Stimulated activated naive CD4-positive, alpha-beta T cell (primary cell): ENCODE measurements at places on chromosomes 6 and 20.

DNA sequence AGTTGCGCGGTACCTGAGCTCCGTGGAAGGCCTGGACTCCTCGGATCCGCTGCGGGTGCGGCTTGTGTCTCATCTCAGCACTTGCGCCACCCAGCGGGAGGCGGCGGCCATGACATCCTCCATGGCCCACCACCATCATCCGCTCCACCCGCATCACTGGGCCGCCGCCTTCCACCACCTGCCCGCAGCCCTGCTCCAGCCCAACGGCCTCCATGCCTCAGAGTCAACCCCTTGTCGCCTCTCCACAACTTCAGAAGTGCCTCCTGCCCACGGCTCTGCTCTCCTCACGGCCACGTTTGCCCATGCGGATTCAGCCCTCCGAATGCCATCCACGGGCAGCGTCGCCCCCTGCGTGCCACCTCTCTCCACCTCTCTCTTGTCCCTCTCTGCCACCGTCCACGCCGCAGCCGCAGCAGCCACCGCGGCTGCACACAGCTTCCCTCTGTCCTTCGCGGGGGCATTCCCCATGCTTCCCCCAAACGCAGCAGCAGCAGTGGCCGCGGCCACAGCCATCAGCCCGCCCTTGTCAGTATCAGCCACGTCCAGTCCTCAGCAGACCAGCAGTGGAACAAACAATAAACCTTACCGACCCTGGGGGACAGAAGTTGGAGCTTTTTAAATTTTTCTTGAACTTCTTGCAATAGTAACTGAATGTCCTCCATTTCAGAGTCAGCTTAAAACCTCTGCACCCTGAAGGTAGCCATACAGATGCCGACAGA is 9.9 kb downstream of the HEY2 start:
- DNase-seq, result no peak

DNA sequence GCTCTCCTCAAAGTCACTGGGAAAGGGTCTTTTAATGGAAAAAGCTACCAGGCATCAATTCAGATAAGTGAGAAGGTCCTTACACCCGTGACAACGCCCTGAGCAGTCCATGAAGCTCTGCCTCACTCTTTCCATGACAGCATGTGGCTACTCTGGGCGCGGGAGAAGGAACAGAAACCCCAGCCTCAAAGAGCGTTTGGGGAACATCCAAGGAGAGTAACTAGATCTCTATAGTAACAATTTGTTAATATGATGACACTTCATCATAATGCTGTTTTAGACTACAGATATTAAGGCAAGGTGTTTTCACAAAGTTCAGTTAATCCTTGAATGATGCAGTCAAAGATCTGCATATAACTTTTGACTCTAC is 55.2 kb downstream of the KIF6 start:
- DNase-seq, result no peak

- no peak for DNase-seq
These were observed 29.2 kb downstream of the C6orf58 start for GRCh38 chr6:127606131-127606562.

- DNase-seq, result no peak
These were observed 534.3 kb downstream of the COL12A1 start for GRCh38 chr6:74671558-74672025.

DNA sequence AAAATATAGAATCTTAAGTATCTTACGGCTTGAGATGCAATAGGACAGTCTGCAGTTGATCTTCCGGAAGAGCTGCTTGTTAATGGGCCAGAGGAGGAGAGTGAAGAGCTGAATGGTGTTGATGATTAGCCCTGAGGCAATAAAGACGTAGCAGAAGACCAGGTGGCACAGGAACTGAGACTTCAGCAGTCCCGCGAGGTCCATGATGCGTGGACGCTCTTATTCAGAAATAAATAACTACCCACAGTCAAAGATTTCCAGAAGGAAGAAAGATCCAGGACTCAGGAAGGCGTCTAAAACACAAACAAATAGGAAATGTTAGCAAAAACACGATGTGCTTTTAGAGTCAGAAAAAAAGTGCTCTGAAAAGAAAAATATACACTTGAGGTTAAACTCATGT is 41.9 kb downstream of the AGPAT4 start:
- no peak for DNase-seq

- no peak for DNase-seq
These were observed 33.2 kb upstream of the VGLL2 start for GRCh38 chr6:117232196-117232595.

- DNase-seq, result no peak
These were observed 177.0 kb upstream of the SNX9 start for GRCh38 chr6:157646012-157646411.

- DNase-seq, result no peak
These were observed at the start of gene TNNC2 for GRCh38 chr20:45827030-45827652. Gene TNNC2 (minus strand): TSS chr20:45827312. CDS start chr20:45827248, 64 bp downstream.

DNA sequence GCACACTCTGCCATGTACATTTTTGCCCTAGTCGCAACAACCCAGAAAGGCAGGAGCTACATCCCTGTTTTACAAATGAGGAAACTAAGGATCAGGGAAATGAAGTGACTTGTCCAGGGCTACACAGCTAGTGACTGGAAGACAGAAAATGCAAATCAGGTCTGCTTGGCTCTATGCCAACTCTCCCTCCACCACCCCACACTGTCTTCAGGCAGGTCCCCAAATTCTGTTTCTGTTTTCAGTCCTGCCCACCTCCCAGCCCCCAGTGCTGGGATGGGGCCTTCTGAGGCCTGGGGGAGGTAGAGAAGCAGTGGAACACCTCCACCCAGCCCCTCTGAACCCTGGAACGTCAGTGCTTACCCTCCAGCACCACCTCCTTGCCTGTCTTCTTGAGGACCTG is 5.1 kb downstream of the SNTA1 start:
- no peak for DNase-seq

- DNase-seq, result peak; percentile 78
These were observed 84.9 kb downstream of the TRIM27 start for GRCh38 chr6:28838634-28839442.

DNA sequence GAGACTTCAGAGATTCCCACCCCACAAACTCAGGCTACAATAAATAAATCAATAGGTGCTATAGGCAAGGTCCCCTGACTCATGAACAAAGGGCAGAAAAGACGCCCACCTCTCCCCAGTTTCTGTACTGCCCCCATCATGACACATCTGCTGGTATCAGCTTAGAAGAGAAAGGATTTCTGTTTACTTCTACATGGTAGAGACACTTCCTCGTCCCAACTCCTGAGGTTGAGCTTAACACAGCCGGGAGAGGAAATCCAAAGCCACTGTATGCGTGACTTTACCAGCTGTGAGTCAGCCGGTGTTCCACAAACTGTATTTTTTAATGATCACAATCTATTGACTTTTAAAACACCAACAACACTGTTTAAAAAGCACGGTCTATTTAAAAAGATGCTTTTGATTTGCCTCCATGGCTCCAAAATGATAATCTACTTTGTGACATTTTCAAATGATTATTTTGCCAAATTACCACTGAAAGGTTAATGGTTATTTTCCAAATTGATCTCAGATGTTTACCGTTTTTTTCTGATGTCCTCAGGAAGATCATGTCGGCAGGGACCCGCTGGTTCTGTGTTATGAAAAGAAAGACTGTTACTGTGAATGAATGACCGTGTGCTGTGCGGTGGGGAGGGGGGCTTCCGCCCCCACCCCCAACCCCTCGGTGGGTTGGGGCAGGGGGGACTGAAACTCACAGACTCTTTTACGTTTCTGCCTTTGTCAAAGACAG is 72.5 kb downstream of the ATP9A start:
- DNase-seq, result no peak

DNA sequence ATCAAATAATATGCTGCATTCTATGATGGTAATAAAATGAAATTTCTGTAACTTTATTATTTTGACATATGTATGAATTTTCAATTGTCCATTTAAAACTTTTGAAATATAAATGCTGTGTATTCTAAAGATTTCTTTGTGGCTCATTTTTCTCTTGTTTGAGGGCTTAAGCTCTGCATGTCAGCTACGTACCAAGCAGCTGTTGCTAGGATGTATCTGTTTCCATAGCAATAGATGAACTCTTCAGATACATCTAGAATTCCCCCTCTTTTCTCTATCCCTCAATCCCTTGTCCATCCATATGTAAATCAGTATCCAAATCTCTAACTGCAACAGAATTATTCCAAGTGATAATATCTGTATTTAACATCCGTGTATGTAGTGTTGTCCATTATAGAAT is 76.5 kb upstream of the OPRM1 start:
- no peak for DNase-seq

GRCh38 chr6:35146453-35146852 is 5.3 kb upstream of the TCP11 start:
- DNase-seq, result no peak

GRCh38 chr6:159282421-159282820 is 113.2 kb downstream of the FNDC1 start:
- no peak for DNase-seq
